DMS 273 treated with DMSO at 0.1 percent for 48 hours (cell line): ENCODE measurements at places on chromosomes 6 and 20.
A peak's percentile ranks its signal among the peaks of the same experiment; 100 is the strongest.

DNA sequence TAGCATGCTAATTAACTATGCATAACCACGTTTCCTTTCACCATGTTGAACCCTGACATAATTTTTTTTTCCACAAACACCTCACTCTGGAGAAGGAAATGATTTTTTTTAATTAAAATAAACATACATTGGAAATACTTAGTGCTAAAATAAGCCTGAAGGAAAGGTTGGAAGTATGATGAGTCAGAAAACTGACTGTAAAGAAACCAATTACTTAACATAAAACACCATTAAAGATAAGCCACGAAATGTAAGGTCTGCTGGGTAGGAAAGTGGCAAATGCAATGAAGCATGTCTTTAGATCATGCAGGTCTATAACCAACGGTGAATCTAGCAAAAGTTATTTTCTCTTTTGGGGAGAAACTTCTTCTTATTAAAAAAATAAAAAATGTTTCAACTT lies 47.5 kb downstream of the OPRM1 start:
- no peak for DNase-seq

DNA sequence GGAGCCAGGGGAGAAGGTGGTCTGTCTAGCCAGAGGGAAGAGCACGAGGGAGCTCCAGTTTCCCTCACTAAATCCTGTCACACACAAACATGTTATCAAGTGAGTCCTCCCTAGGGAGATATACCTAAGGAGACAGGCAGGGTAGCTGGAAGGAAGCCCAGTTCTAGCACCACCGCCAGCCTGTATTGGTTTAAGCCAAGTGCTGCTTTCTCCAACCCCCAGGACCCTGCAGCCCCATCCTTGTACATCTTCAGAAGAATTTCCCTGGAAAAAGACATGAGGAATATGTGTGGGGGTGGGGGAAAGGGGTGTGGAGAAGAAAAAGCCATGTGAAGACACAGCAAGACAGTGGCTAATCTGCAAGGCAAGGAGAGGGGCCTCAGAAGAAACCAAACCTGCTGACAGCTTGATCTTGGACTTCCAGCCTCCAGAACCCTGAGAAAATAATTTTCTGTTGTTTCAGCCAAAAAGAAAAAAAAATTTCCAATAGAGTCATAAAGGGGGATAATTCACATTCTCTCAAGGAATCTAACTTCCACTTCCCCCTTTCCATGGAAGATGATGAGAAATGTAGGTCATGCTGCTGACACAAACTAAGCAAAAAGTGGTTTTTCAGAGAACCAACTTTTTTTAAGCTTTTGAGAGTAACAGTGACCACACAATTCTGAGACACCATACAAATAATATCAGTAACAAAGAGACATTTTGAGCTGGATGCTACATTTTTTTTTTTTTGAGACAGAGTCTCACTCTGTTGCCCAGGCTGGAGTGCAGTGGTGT lies 103.2 kb upstream of the PRDM1 start:
- DNase-seq = peak; percentile 26

DNA sequence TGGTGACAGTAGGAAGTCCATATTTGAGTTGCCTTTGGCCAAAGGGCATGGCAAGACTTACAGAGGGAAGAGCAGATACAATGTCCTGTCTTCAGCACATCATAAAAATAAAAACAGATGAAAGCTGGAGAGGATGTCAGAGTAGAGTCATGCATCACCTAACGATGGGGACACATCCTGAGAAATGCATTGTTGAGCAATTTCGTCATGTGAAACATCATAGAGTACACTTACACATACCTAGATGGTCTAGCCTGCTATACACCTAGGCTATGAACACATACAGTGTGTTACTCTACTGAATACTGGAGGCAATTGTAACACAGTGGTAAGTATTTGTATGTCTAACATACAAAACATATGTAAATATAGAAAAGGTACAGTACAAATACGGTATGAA lies 75.6 kb downstream of the VEGFA start:
- DNase-seq = no peak

GRCh38 chr6:4658486-4658885 lies 117.7 kb upstream of the CDYL start:
- DNase-seq = no peak

DNA sequence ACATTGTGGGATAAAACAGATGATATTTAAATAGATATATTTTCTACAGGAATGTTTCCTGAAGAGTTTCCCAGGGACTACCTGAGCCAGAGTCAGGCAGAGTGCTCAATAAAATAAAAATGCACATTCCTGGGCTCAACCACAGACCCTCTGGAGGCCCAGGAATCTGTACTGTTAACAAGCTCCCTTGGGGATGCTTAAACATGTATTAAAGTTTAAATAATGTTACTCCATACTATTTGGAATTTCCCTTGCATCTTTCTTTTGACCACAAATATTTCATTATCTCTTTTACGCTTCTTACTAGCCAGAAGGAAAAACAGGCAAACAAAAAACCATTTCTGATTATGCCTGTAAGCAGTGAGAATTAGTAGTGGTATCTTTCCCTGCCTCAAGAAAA lies 42.3 kb downstream of the GPR63 start:
- DNase-seq = no peak

- DNase-seq = no peak
Observed at GRCh38 chr20:62064770-62065673, 659 bp downstream of the TAF4 start.

GRCh38 chr6:45310118-45310788 lies 17.9 kb upstream of the RUNX2 start:
- DNase-seq = no peak

GRCh38 chr20:59268870-59269269 lies 31.5 kb upstream of the EDN3 start:
- no peak for DNase-seq

GRCh38 chr6:169109411-169110220 lies 144.0 kb downstream of the THBS2 start:
- no peak for DNase-seq

DNA sequence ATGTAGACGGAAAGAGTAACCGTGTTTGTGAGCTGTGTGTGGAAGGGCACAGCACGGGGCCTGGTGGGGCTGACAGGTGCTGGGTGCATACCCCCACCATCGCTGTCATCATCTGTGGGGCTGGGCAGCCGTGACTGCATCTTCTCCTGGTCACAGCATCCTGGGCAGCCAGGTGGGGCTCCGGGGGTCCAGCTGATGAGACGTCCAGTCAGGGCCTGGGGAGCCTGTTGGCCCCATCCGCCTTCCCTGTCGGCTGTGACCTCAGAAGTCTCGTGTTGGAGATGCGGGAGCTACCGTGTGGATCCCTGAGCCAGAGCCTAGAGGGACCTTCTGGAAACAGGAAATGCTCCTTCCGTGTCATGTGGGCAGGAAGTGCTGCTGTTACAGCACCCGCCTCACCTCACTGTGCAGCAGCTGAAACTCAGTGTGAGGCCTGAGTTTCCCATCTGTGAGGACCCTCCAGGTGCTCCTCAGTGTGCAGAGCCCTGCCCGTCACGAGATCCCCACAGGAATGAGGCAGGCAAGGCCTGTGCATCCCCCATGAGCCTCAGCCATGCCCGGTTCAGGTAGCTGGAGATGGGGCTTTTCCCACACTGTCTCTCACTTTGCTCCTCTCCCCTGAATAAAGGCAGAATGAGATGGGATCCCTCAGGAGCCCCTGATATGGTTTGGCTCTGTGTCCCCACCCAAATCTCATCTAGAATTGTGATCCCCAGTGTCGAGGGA lies 108.7 kb downstream of the ERMARD start:
- no peak for DNase-seq

DNA sequence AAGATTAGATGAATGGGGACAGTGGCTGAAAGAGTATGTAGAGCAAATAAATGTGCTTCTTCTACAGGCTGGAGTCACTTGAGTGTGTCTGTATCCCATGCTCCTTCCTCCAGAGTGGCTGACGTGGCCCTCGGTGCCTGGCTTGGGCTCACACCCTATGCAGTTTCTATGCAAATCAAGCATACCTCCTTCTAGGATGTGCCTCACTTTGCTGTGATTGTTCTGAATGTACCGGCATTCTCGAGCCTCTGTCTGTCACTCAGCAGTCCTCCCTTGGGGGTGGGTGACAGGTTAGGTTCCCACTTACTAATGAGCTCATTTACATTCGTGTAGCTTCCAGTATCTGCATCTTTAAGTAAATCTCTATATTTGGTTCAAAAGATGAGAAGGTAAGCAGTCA lies 55.1 kb upstream of the HDDC2 start:
- no peak for DNase-seq

- no peak for DNase-seq
Observed at GRCh38 chr6:157025437-157025836, 248.3 kb downstream of the ARID1B start.

DNA sequence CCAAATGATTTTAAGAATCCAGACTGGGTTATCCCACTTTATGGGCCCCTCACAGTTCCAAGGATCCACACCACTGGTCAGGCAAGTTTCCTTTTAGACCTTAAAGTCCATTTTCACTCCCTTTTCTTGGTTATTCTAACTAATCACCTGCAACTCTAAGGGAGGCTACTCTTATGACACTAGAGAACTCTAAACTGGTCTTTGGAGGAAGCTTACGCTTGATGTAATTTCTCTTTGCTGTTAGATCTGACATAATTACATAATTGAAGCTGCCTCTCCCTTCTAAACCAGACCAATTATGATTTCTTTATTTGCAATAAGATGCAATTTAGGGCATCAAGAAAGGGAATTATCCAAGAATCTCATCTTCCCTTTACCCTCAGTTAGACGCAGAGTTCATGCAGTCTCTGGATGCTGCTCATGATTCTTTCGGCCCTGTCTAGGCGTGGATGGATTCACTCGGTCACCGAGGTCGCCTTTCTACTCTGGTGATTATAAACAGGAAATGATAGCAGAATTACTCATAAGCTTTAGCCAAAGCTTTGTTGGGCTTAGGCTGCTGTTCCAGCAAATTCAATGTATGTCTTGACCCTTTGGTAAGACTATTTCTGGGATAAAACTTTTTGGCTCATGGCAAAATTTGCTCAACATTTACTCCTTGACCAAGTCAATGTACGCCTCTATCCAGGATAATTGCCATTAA lies 166.4 kb upstream of the PRND start:
- no peak for DNase-seq

- DNase-seq = no peak
Observed at GRCh38 chr6:4922488-4923037, 81.3 kb downstream of the RPP40 start.

- peak; percentile 25 for DNase-seq
Observed at GRCh38 chr20:59525500-59526241, 78.7 kb upstream of the PHACTR3 start.

DNA sequence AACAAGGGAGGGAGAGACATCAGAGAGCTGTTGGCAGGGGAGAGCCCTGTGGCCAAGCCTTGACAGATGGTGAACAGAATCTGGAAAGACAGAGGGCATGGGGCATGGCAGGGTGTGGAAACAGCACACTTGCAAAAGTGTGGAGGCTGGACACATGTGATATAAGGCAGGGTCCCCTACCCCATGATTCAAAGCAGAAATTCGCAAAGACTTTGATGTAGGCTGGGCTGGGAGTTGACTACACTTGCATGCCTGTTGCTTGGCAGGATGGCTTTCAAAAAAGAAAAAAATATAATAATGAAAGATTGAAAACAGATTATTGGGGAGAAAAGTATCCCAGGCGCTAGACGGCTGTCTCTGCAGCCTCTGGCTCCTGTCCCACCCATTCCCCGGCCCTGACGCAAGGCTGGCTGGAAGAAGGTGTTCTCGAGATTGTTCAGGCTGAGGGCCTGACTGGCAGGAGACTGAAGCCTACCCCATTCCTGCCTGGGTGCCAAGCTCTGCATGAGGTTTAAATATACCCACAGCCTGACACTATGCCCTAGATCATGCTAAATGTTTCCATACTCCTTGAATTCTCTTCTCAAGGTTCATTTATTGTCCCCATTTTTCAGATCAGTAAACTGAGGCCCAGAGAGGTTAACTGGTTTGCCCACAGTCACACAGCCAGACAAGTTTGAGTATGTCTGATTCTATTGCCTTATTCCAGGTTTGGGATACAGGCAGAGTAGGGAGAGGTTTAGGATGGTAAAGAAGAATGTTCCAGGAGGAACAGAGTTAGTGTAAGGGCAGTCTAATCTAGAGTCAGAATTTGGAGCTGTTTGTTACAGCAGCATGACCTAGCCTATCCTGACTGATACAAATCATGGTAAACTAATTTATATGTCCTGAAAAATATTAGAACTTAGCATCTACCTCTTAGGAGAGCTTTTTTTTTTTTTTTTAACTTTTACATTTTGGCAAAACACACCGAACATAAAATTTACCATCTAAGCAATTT lies 23.4 kb upstream of the CCN5 start:
- DNase-seq = peak; percentile 50

DNA sequence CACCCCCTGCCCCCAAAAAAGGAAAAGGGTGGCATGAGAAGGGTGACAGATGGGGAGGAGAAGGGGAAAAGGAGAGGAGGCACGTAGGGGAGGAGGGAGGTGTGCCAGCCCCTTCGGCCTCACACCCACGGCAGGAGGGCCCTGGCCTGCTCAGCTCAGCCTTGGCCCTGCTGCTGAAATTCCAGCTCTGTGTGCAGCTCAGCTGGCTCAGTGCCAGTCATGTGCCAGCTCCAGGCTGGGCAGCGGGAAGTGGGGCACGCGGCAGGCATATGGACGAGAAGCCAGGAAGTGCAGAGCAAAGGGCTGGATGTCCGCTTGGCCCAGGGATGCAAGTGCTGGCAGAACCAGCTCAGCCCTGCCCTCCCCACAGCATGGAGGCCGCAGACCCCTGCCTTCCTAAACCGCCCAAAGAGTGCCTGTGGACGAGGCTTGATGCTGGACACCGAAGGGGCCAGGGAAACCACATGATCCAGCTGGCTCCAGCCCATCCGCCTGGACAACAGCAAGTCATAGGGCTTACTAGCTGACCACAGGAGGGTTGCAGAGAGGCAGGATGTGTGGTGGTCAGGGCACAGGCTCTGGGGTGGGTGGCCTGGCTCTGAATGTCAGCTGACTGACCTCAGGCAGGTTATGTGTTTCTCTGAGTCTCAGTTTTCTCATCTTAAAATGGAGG lies 60.2 kb downstream of the NOL4L start:
- peak; percentile 47 for DNase-seq

GRCh38 chr20:43699941-43700565 lies 26.7 kb downstream of the GTSF1L start:
- DNase-seq = no peak

DNA sequence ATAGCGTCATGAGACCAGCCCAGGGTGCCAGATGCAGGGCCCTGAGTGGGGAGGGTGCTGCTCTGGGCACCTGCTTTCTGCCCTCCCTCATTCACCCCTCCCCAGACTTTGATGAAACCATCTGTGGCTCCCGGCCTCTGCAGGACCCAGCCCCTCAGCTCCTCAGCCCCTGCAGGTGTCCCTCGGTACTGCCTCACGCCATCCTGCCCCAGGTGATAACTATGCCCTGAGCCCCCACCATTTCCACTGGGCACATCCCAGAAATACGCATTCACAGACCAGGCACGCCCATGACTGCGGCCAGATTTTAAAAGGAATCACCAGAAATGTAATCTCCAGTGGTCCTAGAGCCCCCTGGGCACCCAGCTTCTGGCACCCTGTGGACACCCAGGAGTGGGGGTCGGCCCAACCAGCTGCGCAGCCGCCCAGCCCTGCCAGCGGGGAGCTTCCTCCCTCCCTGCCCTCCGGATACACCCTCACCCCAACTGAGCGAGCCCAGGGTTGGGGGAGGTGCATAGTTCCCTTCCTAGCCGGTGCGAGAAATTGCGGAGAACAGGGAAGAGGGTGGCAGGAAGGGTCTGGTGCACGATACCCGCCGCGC lies 615 bp upstream of the NTSR1 start:
- peak; percentile 37 for DNase-seq

GRCh38 chr6:165308926-165309731 lies at the start of gene C6orf118:
Gene C6orf118, minus strand, starts transcription at chr6:165309605. Its CDS starts 19 bp downstream, at chr6:165309586.
- peak; percentile 47 for DNase-seq
